Calu3 (cell line): ENCODE measurements at places on chromosomes 7 and 10.

GRCh38 chr7:100154651-100155491 is 3.7 kb downstream of the TRAPPC14 start:
- no peak for DNase-seq

DNA sequence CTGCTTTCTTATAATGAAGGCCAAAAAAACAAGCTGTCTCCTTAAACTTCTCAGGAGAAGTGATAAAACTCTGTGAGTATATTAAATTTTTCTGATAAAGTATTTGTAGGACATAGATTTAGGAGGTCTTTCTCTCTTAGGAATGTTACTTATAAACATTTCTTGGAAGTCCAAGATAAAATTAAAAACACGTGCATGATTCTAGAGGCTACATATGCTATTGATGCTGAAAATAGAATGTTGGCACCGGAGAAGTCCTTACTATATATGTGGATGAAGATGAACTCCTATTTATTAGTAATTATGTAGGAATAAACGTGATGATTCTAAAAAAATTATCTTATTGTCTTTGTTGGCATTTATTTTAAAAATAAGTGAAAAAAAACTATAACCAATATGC is 241.3 kb upstream of the LRRTM3 start:
- no peak for DNase-seq

DNA sequence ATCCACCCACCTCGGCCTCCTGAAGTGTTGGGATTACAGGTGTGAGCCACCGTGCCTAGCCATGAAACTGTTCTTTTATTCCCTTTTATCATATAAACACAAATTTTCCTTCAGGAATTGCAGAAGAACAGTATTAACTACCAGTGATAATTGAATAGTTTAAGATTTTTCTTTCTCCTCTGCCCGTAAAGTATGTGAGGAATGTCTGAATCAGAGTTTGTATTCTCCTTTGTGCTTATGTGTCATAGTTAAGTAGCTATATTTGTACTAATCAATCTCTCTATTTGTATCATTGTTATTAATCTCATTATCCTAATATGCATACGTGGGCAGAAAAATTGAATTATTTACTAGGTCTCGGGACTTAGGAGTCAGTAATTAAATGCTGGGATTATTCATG is 83.6 kb downstream of the ZNF277 start:
- no peak for DNase-seq

DNA sequence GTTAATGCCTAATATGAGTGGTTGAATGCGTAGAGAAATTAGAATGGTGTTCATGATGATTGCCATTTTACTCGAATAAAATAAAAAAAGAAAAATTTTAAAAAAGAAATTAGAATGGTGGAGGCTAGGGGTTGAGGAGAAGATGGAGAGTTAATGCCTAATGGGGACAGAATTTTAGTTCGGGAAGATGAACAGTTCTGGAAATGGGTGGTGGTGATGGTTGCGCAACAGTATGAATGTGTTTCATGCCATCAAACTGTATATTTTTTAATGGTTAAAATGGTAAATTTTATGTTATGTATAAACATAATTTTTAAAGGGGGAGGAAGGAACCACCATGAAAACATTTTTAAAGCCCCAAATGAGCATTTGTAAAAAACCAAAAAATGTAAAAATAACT is 140.1 kb upstream of the AGK start:
- no peak for DNase-seq

GRCh38 chr7:147044941-147045340 is 928.3 kb downstream of the CNTNAP2 start:
- no peak for DNase-seq
